ENCODE measurements at places on chromosomes 12 and 14.

- DNase-seq, result no peak
Measured at GRCh38 chr12:70557583-70558191, 79.5 kb downstream of the PTPRB start.

DNA sequence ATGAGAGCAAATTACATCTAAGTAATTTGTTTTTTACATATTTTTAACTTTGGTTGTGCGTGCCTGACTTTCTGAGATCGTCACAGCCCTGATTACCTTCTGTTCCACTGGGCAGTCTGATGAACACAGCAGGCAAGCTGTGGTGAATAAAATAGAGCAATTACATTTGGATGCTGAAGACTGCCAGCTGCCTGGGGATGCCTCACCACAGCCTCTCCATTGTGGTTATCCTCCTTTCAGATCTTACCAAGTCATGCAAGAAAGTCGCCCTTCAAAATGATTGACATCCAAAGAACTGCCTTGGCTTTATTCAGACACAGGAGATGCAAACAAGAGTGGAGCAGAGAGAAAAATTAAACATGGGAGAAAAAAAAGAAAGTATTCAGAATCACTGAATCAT is 456.6 kb upstream of the TMPO start:
- no peak for DNase-seq

- DNase-seq, result no peak
Measured at GRCh38 chr14:76985540-76986230, 42.8 kb downstream of the IRF2BPL start.

- DNase-seq, result no peak
Measured at GRCh38 chr12:78680596-78680995, 184.0 kb upstream of the SYT1 start.

DNA sequence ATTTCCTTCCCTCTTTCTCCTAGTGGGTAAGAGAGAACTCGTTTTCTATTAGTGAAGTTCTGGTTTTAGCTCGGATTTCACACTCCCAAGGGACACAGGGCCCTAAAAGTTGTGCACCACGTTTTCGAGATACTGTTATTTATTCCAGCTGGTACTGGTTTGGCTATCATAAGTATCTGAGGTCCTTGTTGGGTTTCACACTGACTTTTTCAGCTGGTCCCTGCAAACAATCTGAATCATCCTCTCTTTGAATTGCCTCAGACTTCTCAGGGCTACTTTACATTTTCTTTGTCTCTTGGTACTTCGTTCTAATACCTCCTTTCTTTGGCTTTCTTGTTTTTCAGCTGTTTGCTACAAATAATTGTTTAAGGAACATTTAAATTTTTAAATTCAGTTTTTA is 75.7 kb downstream of the SCN8A start:
- peak; percentile 52 for DNase-seq

DNA sequence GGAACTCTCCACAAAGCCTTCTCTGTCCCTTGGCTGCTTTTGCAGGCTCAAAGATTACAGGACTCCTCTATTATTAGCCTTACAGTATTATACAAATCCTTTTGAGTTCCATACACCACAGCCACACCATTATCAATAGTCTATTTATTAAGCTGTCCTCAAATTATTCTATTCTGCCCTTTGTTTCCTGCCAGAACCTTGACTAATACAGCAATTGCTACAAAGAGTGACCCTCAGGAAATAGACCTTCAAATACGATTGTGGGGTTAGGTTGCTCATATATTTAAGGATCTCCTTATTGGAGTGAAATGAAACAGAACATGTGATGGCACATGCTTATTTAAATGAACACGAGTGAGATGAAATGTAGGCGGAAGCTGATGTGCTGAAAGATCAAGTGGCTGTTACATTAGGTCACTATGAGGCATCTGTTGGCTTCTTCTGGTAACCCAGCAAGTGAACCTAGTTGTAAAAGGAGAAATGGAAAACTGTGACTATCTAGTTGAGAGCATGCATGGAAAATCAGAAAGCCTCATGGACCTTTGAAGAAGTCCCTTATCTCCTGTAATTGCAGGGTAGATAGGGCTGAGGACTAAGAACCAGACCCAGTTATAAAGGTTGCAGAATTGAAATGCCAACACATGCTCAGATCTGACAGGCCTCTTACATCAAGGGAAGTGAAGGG is 75.5 kb downstream of the AVPR1A start:
- no peak for DNase-seq

- no peak for DNase-seq
Measured at GRCh38 chr12:51368640-51369517, 22.3 kb downstream of the GALNT6 start.
